ENCODE measurements at places on chromosomes 12 and 14.
A peak's percentile ranks its signal among the peaks of the same experiment; 100 is the strongest.

- DNase-seq = no peak
Observed at GRCh38 chr14:96055065-96055752, 16.0 kb downstream of the C14orf132 start.

DNA sequence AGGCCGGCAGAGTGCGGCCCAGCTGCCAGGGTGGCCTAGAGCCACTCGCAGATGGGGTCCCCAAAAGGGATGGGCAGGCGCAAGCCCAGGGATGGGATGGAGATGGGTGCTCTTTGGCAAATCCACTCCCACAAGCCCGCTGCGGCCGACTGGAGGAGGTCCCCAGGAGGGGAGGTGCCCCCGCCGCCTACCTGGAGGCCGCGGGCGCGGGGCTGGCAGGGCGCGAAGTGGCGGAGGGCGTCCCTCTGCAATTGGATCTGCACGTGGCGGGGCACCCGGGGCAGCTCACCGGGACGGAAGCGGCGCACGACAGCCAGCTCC, 730 bp downstream of the PPP1R3E start:
- DNase-seq = no peak

GRCh38 chr12:120292411-120292660, 633 bp upstream of the RNU4-2 start:
- no peak for DNase-seq

DNA sequence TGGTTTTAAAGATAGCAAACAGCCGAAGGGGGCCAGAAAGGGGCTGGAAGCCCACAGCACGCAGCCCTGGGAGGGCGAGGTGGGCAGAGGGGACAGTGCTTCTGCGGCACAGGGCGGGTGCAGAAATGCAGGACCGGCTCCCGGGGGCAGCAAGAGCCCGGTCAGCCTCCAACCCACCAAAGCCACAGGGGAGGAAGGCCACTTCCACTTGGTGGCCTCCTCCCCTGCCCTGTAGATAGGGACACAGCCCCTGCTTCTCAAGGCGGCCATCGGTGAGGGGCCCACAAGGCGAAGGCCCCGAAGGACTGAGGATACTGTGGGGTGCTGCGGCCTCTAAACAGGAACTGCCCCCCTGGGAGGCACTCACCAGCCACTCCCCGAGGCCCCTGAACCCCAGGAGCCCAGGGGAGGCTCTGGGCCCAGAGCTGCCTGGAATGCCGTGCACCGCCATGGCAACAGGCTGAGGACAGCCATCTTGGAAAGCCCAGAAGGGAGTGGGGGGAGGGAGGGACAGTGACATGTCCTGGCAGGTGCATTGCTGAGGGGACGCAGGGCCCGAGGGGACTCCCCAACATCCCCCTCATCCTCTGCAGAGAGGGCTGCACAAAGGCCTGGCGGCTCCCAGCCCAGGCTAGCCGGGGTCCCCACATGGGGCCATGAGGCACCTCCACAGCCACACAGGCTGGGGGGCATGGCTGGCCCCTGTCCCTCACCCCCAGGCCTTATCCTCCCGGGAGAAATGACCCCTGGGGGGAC, 114.7 kb downstream of the NCOR2 start:
- DNase-seq = no peak

DNA sequence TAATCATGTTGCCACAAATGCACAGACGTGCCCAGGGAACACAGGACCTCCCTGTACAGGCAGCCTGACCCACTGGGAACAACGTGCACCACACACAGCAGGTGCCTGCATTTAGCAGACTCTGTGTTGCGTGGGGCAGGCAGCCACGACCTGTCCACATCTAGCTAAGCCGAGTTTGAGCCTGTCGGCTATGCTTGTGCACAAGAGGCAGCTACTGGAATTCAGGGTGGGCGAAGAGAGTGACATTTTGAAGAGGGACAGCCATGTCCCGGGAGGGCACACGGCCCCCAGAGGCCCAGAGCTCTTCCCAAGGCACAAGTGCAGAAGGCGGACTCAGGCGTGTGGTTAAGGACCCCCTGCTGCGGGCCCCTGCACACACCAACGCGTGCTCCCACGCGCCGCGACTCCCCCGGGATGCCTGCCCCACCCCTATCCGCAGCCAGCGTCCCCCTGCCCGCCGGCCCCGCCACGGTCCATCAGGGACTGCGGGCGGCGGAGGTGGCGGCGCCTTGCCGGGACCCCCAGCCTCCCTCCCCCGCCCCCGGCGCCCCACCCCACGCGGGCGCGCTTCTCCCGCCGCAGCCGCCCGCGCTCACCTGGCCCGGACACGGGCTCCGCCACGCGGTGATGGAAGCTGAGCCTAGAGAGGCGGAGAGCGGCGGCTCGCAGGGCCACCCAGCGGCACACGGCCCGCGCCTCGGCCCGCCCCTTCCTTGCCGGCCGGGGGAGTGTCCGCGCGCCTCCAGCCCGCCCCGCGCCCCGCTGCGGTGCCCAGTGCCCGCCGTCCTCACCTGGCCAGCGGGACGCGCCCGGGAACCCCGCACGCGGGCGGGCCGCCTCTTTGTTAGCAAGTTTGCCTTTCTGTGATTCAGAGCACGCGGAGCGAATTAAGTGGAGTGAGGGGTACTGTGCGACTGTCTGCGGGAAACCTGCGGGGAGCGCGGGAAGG, 125.3 kb upstream of the PRMT8 start:
- no peak for DNase-seq

DNA sequence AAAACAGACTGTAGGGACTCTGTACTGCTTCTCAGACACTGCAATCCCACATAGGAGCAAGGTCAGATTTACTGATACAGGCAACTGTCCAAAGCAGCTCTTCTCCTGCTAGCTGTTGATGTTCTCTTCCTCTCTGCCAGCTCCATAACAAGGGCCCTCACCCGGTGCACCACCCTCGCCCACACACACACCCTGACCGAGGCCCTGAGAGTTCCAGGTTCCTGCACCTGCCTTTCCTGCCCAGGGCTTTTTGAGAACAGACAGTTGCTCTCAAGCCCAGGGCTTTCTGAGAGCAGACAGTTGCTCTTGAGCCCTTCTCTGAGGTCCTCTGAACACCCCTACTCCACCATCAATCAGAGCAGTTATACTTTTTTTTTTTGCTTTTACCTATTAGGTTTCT, 233.8 kb upstream of the GARIN6 start:
- DNase-seq = no peak

DNA sequence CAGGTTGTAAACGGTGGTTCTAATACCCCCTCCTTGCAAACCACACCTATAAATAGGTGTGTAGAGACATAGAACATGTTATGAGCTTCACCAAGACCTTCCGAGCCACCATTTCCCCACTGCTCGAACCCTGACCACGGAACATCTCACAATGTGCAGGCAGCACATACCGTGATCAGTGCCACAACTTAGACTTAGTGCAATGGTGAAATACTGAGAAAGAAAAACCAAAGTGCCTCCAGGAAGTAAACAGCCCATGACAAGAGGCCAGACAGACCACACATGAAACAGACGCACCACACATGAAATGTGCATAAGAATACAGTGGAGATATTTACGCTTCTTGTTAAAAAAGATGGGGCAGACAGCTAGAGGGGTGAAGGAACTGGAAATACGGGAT, 166.9 kb upstream of the CCND2 start:
- DNase-seq = peak; percentile 6
